ENCODE measurements at places on chromosomes 4 and X.

GRCh38 chrX:7746856-7747255 is 96.1 kb upstream of the VCX start:
- DNase-seq = no peak

DNA sequence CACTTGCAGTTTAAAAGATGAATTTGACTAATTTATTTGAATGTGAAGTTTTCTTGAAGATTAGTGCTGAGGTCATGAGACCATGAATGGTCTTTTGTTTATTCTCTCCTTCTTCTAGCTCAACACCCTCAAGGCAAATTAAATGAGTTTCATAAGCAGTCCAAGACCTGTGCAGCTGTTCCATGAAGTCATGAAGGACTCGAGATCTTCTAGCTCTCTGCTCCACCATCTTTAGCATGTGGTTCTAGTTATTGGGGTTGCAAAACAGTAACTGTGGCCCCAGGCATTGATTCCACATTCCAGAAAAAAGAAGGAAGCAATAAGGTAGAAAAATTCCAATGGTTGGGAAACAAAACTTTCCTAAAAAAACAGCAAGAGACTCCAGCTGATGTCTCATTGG is 84.2 kb upstream of the HS3ST1 start:
- DNase-seq = no peak

DNA sequence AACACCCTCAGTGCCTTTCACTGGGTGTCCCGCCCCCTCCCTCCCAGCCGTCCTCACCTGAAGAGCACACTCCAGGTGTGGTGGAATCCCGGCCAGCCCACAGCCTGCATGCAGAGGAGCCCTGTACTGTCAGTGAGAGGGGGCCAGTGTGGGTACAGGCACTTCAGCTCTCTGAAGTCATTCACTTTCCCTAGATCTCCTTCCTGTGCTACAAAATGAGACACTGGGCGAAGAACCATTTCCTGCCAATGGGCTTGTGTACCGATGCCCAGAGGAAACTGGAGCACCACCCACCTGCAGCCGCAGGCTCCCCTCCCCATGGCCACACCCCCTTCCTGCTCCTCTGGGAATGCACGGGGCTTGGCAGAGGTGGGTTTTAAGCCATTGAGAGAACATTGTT is 73.9 kb upstream of the C4orf50 start:
- DNase-seq = no peak

- DNase-seq = no peak
Observed at GRCh38 chr4:101187841-101188240, 159.5 kb downstream of the PPP3CA start.

DNA sequence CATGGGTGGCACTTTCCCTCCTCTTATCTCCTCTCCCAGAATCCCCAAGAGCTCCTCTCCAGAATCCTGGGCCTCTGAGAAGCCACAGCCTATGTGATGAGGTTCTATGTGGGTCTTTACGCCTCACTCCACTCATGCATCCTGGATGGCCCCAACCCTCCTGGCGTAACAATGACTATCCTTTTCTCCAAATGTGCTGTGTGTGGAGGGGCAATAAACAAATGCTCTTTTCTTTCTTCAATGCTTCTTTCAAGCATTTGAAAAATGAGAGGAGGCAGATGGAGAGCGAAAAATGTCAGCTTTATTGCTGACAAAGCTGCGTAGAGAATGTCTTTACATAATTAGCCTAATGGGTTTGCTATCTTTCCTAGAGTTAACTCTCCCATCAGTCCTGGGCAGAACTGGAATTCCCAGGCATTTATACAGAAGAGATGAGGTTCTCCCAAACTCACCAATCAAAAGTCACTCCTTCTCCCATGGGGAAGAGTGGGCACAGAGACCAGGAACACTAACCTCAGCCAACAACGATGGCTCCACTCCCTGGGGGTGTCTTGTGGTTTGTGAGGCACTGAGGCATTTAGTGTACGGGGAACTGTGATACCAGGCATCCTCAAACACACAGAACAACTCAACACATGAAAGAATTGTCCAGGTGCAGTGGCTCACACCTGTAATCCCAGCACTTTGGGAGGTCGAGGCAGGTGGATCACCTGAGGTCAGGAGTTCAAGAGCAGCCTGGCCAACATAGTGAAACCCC is 118.9 kb upstream of the SLC34A2 start:
- no peak for DNase-seq

- no peak for DNase-seq
Observed at GRCh38 chr4:27278615-27279375, 418.2 kb downstream of the STIM2 start.

- no peak for DNase-seq
Observed at GRCh38 chrX:135543924-135544323, 23.5 kb downstream of the INTS6L start.

- DNase-seq = no peak
Observed at GRCh38 chrX:125003746-125004446, 315.8 kb upstream of the TEX13C start.

GRCh38 chr4:148069086-148069894 is 337.4 kb downstream of the ARHGAP10 start:
- no peak for DNase-seq

GRCh38 chrX:101774340-101774739 is 114.7 kb upstream of the ARMCX2 start:
- no peak for DNase-seq
